ENCODE measurements at places on chromosomes 1 and 21. TPM values are rescaled to one million over a fixed set of nuclear protein-coding genes. Genes with fewer than 3 reads are reported as not detected.

TRABD2B gene
- polyA plus RNA-seq: 5.5 TPM

DNAJC28 gene
- polyA plus RNA-seq: 2.1 TPM

IFNGR2 gene
- 52.7 TPM for polyA plus RNA-seq

ARTN gene
- 1.1 TPM for polyA plus RNA-seq

SHE gene
- 9.9 TPM for polyA plus RNA-seq

UBE2U gene
- not detected for polyA plus RNA-seq
